Spleen (tissue), 13 donors: ENCODE measurements at places on chromosomes 7 and 10.

DNA sequence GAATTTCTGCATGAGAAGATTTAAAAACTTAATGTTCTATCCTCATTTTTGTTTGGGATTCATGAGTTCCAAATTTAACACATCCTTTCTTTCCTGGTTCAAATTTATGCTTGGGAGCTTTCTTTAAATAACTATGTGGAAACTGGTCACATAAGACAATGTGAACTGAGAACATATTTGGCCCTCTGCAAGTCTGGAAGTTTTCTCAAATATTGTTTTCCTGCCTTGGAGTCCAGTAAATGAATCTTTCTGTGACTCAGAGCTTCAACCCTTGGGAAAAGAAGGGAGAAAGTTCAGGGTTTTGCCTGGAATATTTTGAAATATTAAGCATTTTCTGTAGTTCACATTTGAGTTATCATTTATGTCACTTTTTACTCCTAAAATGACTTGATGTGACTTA, 559.0 kb upstream of the NRP1 start:
- DNase-seq, result no peak

DNA sequence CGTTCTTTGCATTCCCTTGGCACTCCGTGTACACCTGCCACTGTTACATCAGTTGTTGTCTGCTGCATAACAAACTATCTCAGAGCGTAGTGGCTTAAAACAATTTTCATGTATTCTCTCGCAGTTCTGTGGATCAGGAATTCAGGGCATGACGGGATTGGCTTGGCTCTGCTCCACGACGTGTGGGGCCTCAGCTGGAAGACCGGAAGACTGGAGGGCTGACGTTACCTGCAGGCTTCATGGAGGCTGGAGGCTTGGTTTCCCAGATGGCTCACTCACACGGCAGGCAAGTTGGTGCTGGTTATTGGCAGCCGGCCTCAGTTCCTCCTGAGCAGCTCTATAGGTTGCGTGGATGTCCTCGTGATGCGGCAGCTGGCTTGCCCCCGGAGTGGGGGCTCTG, 25.5 kb downstream of the NYAP1 start:
- DNase-seq, result no peak

DNA sequence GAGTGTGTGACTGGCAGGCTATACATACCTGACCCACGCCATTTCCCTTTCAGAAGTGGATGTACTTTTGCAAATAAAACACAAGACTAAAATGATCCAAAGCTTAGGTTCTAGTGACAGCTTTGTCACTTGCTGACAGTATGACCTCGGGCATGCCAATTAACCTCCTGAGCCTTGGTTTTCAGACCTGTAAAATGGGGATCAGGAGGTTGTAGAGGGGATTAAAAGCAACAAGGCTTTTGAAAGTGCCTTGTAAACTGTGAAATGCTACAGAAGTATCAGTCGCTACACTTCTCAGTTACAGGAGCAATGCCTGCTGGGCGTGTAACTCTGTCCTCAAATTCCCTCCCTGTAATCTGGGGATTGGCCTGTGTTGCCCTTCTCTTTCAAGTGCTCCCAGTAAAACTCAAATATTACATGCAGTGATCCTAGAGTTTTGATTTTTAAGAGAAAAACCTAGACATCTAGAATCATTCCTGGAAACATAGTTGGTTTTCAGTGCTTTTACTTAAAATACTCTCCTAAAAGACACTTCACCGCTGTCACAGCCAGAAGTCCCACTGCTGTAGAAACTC, 8.8 kb upstream of the GRB10 start:
- no peak for DNase-seq

GRCh38 chr10:23419201-23419600, 19.7 kb upstream of the OTUD1 start:
- DNase-seq, result no peak

- no peak for DNase-seq
These were observed 113.6 kb downstream of the EEPD1 start for GRCh38 chr7:36266683-36267082.

GRCh38 chr10:33009244-33010131, 51.5 kb upstream of the ITGB1 start:
- DNase-seq, result no peak

- DNase-seq, result no peak
These were observed 18.8 kb downstream of the BMPR1A start for GRCh38 chr10:86775056-86775869.

- DNase-seq, result peak; percentile 72
These were observed 1.3 kb downstream of the PGAM2 start for GRCh38 chr7:44063894-44064651.

- no peak for DNase-seq
These were observed 100.1 kb downstream of the CACNB2 start for GRCh38 chr10:18240185-18240882.

DNA sequence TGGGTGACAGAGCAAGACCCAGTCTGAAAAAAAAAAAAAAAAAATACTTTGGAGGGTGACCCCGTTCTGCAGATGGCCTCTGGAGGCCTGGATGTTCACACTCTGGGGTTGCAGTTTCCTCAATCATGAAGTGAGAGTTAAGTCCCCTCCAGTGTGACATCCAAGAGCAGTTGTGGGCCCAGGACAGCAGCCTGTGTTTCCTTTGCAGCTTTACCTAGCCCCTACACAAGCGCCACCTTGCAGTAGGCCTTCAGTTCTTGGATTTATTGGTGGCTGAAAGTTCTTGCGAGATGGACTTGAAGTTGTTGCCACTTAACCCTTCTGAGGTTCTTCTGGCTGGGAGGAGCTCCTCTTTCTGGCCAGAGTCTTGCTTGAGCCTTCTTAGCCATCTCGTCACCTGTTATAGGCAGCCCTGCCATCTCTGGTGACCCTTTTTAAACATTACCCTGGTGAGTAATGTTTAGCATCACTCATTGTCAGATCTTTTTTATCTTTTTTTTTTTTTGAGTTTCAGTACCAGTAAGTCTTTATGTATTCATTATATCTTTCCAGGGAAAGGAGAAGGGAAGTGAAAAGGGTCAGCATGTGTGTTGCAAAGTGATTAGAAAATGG, 3.4 kb upstream of the ACTR3C start:
- no peak for DNase-seq

DNA sequence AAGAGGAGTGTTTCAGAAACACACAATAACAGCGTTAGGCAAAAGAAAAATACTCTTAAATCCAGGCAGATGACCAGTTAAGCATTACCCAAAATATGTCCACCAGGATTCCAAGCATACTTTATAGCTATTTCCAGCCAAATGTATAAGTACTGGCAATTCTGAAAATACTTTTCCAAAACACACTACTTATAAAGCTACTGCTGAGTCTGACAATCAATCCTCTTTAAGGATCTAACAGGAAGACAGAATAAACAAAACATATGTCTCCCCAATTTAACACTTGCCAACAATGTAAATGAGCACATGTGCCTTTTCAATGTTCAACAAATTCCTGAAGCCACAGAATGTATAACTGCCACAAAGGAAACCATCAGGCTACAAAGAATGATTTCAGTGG, 370.9 kb downstream of the SORCS1 start:
- no peak for DNase-seq

GRCh38 chr7:137965942-137966640, 35.8 kb downstream of the CREB3L2 start:
- DNase-seq, result no peak
